Stimulated activated CD8-positive, alpha-beta memory T cell treated with anti-CD3 and anti-CD28 coated beads, Interleukin-7, amount 100 ng/mL, for 48 hours (primary cell): ENCODE measurements at places on chromosomes 2 and 18.

- no peak for DNase-seq
These were observed 9.4 kb downstream of the FOSL2 start for GRCh38 chr2:28401948-28402550.

GRCh38 chr2:114083717-114084387 lies 194.0 kb downstream of the ACTR3 start:
- no peak for DNase-seq

- no peak for DNase-seq
These were observed 153.1 kb downstream of the INO80D start for GRCh38 chr2:205932861-205933260.

- DNase-seq = no peak
These were observed 366.4 kb upstream of the CDH20 start for GRCh38 chr18:60966876-60967275.

- DNase-seq = no peak
These were observed 15.5 kb downstream of the MAP3K20 start for GRCh38 chr2:173090973-173091660.

GRCh38 chr18:54147439-54147838 lies 77.0 kb downstream of the MBD2 start:
- DNase-seq = peak; percentile 3

DNA sequence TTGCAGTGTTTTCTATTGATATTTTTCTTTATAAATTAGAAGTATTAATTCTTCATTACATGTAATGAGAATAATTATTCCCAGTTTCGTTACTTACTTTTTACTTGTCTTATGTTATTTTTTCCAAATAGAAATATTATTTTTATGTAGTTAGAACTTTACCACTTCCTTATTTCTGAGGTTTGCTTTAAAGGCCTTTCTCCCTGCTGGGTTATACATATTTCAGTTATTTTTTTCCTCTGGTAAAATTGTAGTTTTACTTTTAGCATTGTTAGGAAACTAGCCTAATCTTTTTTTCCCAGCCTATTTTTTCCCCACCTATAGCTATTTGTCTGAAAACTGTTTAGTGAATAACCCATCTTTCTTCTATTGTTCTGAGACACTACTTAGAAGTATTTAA lies 17.1 kb downstream of the RNF144A start:
- DNase-seq = no peak

DNA sequence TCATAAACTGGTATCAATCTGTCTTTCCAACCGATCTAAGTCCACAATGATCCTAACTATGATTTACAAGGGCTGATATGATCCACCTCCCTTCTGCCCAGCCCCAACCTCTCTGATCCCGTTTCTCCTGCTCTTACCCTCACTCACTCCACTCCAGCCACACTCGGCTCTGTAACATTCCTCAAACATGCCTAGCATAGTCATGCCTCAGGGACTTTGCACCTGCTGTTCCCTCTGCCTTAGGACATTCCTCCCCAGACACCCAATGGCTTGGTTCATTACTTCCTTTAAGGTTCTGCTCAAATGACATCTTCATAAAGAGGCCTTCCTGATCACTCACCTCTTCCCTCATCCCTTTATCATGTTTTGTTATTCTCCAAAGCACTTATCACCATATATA lies 9.2 kb downstream of the DUSP11 start:
- DNase-seq = no peak

DNA sequence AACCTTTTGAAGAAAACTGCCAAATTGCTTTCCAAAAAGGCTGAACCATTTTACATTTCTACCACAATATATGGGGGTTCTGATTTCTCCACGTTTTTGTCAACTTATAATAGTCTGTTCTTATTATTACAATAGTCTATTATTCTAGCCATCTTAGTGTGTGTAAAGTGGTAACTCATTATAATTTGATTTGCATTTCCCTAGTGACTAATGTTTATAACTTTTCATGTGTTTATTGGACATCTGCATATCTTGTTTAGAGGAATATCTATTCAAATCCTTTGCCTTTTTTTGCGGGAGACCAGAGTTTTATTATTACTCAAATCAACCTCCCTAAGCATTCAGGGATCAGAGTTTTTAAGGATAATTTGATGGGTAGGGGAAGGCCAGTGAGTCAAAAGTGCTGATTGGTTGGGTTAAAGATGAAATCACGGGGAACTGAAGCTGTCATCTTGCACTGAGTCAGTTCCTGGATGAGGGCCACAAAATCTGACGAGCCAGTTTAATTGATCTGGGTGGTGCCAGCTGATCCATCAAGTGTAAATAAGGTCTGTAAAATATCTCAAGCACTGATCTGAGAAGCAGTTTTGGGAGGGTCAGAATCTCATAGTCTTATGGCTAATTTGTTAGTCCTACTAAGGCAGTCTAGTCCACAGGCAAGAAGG lies 303.4 kb upstream of the NCKAP5 start:
- DNase-seq = no peak

GRCh38 chr18:67194886-67195285 lies 321.6 kb downstream of the DSEL start:
- DNase-seq = no peak

GRCh38 chr2:220157312-220157711 lies 529.9 kb downstream of the SLC4A3 start:
- no peak for DNase-seq

- DNase-seq = no peak
These were observed 33.7 kb downstream of the LCT start for GRCh38 chr2:135803278-135803677.

GRCh38 chr2:15799432-15799827 lies 140.9 kb upstream of the MYCN start:
- no peak for DNase-seq

- no peak for DNase-seq
These were observed 116.3 kb downstream of the ZNF532 start for GRCh38 chr18:58980991-58981390.

DNA sequence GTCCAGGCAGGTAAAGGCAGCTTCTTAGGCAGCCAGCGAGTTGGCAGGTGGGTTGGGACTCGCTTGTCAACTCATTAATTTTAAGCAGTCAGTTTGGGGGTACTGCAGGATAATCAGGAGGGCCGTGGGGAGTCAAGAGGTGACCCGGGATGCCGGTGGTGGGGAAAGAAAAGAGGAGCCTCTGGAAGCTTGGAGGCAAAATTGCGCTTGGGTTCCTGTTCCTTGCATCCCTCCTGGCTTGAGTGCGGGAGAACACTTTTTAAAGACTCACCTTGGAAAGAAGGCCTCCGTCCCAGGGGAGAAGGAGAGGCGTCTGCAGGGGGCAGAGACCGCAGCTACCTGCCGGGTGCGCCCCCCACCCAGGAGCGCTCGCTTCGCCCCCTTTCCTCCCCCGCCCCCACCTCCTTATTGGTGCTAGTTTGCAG lies at the start of gene KCNJ3:
TSS of gene KCNJ3 (plus strand) at position 400 of the 425 bp plus-strand sequence. CDS start 81 bp downstream, outside the sequence.
- no peak for DNase-seq

GRCh38 chr2:240646900-240647502 lies 21.7 kb downstream of the GPR35 start:
- DNase-seq = no peak

- DNase-seq = no peak
These were observed 343.6 kb downstream of the LPIN1 start for GRCh38 chr2:12090072-12090471.

- DNase-seq = no peak
These were observed 79.3 kb downstream of the CLHC1 start for GRCh38 chr2:55152475-55153412.

DNA sequence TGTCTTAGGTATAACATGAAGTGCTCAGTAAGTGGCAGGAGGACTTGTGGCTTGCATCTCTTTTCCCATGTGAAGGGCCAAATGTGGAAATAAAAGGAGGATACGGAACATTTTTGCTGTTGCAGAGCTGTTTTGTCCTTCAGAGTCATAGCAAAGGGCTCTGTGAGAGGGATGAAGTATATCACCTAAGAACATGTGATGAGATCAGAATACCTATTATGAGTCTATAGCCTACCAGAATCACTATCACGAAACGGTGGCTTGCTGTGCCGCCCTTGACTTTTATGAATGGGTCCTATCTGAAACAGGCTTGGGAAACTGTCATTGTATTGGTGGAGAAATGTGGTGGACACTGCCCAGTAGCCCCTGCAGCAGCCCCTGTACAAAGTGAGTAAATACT lies 67.0 kb upstream of the ITGB6 start:
- no peak for DNase-seq

DNA sequence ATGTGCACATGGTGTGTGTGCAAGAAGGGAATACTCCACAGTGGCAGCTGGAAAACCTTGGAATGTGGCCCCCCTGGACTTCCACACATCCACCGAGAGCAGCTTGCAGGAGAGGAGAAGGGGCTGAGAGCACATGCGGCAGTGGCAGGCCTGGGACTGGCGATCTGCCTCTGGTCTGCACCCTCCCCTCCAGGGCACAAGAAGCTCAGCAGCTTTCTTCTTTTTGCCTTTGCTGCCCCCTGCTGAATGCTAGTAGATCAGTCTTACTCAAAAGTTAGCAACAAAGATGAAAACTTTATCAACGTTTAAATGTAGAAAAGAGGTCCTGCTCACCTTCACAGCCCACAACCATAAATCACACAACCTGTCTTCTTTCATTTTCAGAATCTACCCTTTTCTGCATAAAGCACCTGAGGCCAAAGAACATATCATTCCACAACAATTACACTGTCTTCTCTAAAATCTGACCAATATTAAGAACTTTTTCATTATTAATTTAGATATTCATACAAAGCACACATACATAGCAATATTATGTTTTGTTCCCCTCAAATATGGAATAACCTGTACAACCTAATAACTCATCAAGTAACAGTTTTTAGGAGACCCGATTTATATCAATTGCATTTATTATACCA lies 34.6 kb downstream of the TGFBRAP1 start:
- no peak for DNase-seq

- DNase-seq = no peak
These were observed 605 bp downstream of the WNT6 start for GRCh38 chr2:218859988-218860831.

DNA sequence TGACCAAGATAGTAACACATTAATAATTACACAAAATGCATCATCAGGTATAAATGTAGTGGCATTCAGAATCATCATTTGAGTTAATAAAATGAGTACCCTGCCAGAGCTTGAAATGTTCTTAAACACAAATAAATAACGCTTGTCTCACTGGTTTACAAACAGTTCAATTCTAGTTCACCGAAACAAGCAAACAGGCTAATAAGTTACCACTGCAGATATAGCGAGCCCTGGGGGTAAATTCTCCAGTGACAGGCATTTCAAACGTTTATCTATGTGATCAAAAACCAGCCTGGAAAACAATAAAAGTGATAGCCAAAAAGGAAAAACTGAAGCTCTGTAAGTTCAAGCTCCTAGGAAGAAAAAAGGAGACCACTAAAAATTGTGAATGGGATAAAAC lies 152.6 kb downstream of the THADA start:
- no peak for DNase-seq

DNA sequence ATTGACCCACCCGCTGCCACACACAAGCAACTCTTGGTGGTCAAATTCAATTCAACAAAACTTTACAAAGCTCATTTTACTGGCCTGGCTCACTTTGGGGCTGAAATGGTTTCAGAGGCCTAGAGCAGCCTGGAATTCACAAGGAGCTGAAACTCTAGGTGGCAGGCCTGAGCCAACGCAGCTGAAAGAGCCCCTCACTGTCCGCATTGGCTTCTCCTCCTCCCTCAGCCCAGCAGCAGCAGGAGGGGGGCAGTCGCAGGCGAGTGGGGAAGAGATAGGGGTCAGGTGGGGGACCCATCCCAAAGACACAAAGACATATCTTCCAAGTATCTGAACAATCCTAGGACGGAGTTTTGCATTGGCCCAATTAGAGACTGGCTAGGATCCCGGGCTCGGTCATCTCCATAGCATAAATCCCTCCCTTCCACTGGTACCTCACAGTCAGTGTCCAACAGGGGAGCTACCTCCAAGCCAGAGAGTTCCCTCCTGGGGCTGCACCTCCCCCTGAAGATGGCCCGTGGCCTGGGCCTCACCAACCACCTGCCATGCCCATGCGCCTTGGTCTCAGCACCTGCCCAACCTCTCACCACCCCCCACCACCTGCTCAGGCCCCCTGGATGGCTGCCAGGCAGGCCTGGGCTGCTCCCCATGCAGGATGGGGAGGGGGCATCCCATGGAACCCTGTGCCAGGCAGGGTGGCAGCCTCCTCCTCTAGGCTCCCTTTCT lies 113.4 kb downstream of the ZBTB7C start:
- no peak for DNase-seq

- DNase-seq = no peak
These were observed 492.6 kb upstream of the REG3G start for GRCh38 chr2:78532762-78533379.

DNA sequence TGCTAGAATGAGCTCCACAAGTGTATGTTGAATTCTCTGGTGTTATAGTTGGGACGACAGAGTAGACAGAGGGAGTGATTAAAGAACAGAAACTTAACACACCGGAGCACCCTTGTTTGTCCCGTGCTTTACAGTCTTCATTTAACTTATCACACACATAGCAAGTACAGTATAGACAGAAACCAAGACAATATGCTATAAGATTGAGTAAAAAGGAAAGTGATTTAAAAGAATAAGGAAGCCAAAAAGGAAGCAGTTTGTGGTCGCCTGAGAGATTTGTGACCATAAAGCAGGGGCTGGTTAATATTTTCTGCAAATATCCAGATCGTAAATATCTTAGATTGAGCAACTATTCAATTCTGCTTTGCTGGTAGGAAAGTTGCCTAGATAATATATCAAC lies 1128.4 kb downstream of the TSN start:
- DNase-seq = no peak

GRCh38 chr2:24343225-24343882 lies 17.0 kb downstream of the ITSN2 start:
- no peak for DNase-seq

DNA sequence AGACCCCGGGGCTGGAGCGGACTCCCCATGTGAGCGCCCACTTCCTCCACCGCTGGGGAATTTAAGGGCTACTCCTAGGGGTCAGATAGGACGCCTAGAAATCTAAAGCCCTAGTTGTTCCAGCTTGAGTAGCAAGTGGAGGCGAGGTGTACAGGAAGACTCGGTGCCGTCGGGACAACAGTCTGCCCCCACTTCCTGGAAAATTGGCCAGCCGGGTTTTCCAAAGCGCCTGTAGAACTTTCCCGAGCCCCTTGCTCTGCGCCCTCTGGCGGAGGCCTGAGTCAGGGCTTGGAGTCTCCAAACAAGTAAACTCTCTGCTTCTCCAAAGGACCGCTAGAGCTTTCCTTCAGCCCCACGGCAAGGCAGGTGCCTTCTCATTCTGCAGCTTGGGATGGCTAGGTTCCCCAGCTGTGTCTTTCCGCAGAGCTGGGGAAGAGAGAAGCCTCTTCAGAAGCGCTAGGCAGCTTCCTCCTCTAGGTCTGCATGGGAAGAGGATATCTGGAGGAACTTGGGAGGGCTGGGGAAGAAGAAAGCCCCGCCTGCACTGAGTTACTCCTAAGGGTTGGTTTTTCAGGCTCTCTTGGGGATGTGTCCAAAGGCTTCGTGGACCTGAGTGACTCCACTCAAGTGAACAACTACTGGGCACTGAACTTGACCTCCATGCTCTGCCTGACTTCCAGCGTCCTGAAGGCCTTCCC lies 681 bp downstream of the SPR start:
- DNase-seq = no peak

- no peak for DNase-seq
These were observed 995.6 kb upstream of the FANCL start for GRCh38 chr2:59236723-59237122.
